Smooth muscle cell of trachea (primary cell): ENCODE measurements at places on chromosomes 12 and 14. TPM values are rescaled to one million over a fixed set of nuclear protein-coding genes. Genes with fewer than 3 reads are reported as not detected.

The CCDC197 gene
- total RNA-seq, result not detected in 2 replicates

The SLC6A13 gene
- 0.17 TPM in 1 of 2 replicates, not detected in the other for total RNA-seq

The KRT72 gene
- total RNA-seq, result not detected in 2 replicates

The HPD gene
- total RNA-seq, result 0.66 and 1.3 TPM in 2 replicates

The CALM1 gene
- 455 and 502 TPM in 2 replicates for total RNA-seq

The AQP6 gene
- not detected in 2 replicates for total RNA-seq

The NUP37 gene
- total RNA-seq, result 42.8 and 89.4 TPM in 2 replicates

The WSB2 gene
- 98.9 and 105 TPM in 2 replicates for total RNA-seq

The GPRC5A gene
- total RNA-seq, result 3.1 and 10.3 TPM in 2 replicates

The NANOG gene
- total RNA-seq, result under 0.01 TPM in 2 replicates

The PTPN21 gene
- total RNA-seq, result 10.3 and 14.8 TPM in 2 replicates

The SOAT2 gene
- not detected in 2 replicates for total RNA-seq

The PPP1R3E gene
- 5.3 and 5.5 TPM in 2 replicates for total RNA-seq

The C12orf56 gene
- 1.9 and 2.0 TPM in 2 replicates for total RNA-seq

The EPYC gene
- 0.15 TPM in 1 of 2 replicates, not detected in the other for total RNA-seq

The GCN1 gene
- total RNA-seq, result 121 and 146 TPM in 2 replicates

The FAM90A1 gene
- total RNA-seq, result 0.33 TPM in 1 of 2 replicates, not detected in the other

The ARF3 gene
- 37.1 and 45.2 TPM in 2 replicates for total RNA-seq

The ABCD2 gene
- 0.17 TPM in 1 of 2 replicates, not detected in the other for total RNA-seq

The VWF gene
- 0.99 and 2.9 TPM in 2 replicates for total RNA-seq

The LBHD2 gene
- not detected in 2 replicates for total RNA-seq

The ITPR2 gene
- 3.3 and 10.2 TPM in 2 replicates for total RNA-seq

The MANSC4 gene
- total RNA-seq, result not detected in 2 replicates

The PTGER2 gene
- 26.3 and 34.5 TPM in 2 replicates for total RNA-seq

The TUNAR gene
- not detected in 2 replicates for total RNA-seq

The SERPINA1 gene
- total RNA-seq, result under 0.01 TPM in 1 of 2 replicates, not detected in the other

The RILPL2 gene
- total RNA-seq, result 3.8 and 4.0 TPM in 2 replicates

The MYL6 gene
- total RNA-seq, result 1,139 and 2,051 TPM in 2 replicates

The ACYP1 gene
- 10.9 and 22.7 TPM in 2 replicates for total RNA-seq

The NGB gene
- not detected in 2 replicates for total RNA-seq

The PRPF39 gene
- 33.4 and 42.2 TPM in 2 replicates for total RNA-seq

The RNFT2 gene
- 2.0 and 7.0 TPM in 2 replicates for total RNA-seq

The ASPG gene
- not detected in 2 replicates for total RNA-seq

The BBOF1 gene
- 5.5 and 6.0 TPM in 2 replicates for total RNA-seq

The KRT73 gene
- not detected in 2 replicates for total RNA-seq

The ALDH1L2 gene
- total RNA-seq, result 41.4 and 57.9 TPM in 2 replicates
